ENCODE measurements at places on chromosomes 2 and 18.

- DNase-seq = no peak
Measured at GRCh38 chr2:29946505-29946904, 25.1 kb upstream of the ALK start.

- no peak for DNase-seq
Measured at GRCh38 chr2:8437949-8438400, 243.9 kb upstream of the ID2 start.

DNA sequence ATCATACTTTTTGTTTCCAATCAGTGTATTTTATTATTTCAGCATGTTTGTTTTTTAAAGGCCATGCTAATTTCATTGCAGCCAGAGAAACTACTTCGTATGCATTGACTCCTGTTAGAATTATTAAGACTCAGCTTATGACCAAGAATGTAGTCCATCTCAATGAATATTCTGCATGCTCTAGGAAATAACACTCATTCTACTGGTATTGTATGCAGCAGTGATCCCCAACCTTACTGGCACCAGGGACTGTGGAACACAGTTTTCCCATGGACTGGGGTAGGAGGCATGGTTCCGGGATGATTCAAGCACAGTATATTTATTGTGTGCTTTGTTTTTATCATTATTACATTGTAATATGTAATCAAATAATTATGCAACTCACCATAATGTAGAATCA is 356.9 kb downstream of the DSEL start:
- no peak for DNase-seq

- DNase-seq = no peak
Measured at GRCh38 chr2:150190546-150190945, 296.9 kb downstream of the RND3 start.

GRCh38 chr2:208488686-208489564 is 82.3 kb downstream of the PTH2R start:
- DNase-seq = no peak

GRCh38 chr18:723541-724080 is 11.2 kb upstream of the ENOSF1 start:
- no peak for DNase-seq

GRCh38 chr2:117406443-117406842 is 408.0 kb upstream of the DDX18 start:
- no peak for DNase-seq

Data from stimulated activated CD4-positive, alpha-beta T cell treated with anti-CD3 and anti-CD28 coated beads, Interleukin-15, amount 100 ng/mL, for 1 hour (primary cell).